ENCODE measurements at places on chromosomes 11 and 22.

GRCh38 chr11:108543316-108543964 lies 45.3 kb upstream of the POGLUT3 start:
- DNase-seq: no peak

DNA sequence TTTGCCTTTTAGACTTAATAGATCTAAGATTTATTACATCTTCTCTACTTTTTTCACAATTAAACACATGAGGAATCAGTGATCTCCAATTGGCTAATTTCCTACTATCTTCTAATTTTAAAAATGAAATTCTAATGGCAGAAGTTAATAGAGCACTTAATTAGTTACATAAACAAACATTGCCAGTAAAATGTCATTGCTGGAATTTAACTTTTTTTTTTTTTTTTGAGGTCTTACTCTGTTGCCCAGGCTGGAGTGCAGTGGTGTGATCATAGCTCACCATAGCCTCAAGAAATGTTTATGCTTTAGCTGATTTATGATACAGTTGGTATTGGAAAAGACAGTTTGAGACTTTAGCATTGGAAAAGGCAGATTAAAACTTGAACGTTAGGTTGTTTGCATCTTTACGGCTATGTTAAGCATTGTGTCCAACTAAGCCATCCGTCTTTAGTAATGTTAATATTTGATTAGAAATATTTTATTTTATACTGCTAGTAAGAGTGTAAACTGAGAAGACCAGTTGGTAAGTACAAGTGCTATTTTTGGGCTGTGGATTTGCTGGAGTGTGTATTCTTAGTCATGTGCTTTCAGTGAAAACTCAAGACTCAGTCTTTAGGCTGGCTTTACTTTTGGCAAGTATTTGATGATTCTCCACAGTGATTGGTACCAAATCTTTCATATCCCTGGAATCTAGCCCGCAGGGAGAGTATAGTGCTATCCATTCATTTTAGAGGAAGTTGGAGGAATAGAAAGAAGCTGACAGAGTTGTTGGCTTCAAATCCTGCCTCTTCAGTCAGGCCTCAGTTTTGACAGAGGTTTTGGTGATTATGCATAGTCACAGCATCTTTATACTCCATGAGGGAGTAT lies 4.5 kb downstream of the ANO5 start:
- no peak for DNase-seq

DNA sequence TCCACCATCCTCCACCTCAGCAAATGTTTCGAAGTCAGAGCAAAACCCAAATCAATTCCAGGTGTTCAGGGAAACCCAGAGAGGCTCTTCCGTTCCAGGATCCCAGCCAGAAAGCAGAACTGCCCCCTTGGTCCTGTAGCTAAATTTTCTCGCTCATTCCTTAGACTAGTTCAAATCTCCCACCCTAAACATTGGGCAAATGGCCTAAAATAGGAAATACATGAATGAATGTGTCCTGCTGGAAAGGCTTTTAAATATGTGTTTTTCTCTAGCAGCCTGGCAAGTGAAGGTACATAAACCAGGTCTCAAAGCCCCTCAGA lies 89.6 kb downstream of the ETS1 start:
- DNase-seq: no peak

DNA sequence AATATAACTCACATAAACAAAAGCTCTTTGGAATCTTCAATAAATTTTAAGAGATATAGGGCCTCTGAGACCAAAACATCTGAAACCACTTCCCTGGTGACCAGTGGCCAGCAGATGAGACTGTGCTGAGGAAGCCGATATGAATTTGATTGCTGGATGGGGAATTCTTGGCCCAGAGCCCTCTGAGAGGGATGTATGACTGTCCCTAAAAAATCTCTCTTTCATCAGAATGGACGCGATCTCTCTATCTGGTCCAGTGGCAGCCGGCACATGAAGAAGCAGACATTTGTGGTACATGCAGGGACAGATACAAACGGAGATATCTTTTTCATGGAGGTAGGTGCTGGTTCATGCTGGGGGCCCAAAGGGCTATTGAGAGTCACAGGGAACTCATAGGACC lies 37.5 kb downstream of the MYBPC3 start:
- no peak for DNase-seq

DNA sequence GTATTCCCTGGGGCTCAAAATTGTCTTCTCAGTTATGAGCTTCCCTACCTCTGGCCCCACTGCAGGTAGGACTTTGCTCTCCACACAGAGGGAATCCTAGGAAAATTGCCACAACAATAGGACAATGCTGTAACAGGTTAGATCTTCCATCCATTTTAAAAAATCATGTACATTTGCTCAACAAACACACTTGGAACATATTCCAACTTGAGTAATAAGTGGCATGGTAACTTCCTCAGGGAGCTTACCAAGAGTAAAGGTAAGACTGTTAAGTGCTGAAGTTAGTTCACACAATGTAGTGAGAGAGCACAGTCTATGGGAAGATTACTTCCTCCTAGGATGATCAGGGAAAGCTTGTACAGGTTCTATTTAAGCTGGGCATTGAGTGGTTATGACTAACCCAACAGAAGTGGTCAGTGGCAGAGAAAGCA lies 78.9 kb upstream of the BIRC3 start:
- DNase-seq: no peak

DNA sequence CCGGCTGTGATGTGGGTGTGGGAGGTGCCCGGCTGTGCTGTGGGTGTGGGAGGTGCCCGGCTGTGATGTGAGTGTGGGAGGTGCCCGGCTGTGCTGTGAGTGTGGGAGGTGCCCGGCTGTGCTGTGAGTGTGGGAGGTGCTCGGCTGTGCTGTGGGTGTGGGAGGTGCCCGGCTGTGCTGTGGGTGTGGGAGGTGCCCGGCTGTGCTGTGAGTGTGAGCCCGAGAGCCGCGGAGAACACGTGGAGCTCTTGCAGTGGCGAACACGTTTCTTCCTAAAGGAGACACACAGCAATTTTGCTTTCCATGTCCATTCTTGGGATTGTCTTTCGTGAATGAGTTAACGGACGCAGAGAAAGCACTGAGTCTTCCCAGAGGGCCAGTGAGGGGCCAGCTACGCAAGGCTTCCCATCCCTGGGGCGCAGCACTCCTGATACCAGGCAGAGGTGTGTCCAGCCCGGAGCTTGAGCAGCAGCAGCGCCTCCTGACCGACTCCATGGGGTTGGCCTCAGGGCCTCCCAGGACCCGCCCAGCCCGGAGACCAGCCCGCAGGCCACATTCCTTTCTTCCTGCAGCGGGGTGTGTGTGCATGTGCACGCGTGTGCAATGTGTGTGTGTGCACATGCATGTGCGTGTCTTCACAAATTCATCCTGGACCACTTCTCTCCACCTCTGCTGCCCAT lies 245.0 kb upstream of the B3GAT1 start:
- no peak for DNase-seq

GRCh38 chr11:3971756-3972404 lies 116.4 kb downstream of the STIM1 start:
- no peak for DNase-seq

GRCh38 chr22:46673205-46673604 lies 53.0 kb downstream of the GRAMD4 start:
- no peak for DNase-seq

GRCh38 chr11:102575012-102575411 lies 44.5 kb upstream of the MMP7 start:
- DNase-seq: no peak

DNA sequence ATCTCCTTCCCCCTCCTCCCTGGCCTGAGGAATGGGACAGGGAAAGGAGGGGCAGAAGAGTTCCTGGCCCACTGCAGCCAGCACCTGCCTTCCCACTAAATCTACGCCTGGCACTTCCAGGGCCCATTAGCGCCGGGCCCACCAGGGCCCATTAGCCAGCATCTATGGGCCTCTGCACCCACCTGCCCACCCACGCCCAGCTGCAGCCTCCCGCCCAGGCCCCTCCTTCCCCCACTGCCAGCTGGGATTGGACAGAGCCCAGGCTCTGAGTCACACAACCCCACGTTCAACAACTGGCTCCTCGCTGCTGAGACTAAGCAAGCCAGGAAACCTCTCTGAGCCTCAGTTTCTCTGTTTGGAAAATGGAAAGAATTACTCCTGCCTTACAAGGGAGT lies 48.7 kb downstream of the CYTH4 start:
- no peak for DNase-seq

GRCh38 chr11:64103277-64103985 lies 62.5 kb downstream of the MACROD1 start:
- DNase-seq: no peak

DNA sequence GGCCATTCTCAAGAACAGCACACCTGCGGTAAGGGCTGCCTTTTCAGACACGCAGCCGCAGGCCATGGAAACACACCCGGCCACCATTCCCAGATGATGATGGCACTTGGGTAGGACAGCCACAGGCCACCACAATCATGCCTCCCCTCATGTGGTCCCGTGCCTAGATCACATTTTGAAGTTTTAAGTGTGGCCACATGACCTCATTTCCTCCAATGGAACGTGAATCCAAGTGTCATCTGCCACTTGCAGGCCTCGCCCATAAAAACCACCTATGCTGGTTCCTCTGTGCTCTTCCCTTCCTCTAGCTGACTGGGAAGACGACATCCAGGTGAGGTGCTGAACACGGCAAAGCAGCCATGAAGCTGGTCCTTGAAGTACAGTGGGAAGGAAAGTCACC lies 44.6 kb upstream of the SLC25A1 start:
- DNase-seq: no peak

DNA sequence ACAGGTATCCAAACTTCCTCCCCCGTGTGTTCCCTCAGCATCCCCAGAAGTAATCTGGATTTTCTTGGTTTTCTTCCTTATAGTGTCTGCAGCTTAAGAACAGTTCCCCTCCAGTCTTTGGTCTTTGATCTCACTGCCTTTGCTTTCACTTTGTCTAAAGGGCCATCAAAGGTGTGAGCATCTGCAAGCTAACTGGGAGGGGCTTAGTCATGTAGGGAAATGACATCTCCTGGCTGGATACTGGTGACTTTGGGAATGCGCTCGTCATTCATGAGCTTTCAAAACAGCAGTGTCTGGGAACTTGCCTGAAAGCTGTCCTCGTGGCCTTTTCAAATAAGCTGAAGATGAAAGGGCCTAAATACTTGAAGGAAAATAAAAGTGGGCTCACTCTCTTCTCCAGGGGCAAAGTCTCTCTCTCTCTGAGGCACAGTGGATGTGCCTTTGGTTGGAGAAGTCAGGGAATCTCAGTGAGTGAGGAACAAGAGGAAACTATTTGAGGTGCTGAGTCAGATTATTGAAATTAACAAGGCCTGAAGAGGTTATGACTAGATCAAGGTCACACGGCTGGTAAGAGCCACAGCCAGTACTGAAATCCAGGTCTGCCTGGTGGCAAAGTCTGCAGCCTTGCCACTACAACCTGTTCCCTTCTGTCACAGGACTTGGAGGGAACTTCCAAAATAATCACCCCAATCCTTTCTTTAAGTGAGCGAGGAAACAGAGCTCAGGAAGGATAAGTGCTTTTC lies 45.6 kb upstream of the TENM4 start:
- DNase-seq: no peak

DNA sequence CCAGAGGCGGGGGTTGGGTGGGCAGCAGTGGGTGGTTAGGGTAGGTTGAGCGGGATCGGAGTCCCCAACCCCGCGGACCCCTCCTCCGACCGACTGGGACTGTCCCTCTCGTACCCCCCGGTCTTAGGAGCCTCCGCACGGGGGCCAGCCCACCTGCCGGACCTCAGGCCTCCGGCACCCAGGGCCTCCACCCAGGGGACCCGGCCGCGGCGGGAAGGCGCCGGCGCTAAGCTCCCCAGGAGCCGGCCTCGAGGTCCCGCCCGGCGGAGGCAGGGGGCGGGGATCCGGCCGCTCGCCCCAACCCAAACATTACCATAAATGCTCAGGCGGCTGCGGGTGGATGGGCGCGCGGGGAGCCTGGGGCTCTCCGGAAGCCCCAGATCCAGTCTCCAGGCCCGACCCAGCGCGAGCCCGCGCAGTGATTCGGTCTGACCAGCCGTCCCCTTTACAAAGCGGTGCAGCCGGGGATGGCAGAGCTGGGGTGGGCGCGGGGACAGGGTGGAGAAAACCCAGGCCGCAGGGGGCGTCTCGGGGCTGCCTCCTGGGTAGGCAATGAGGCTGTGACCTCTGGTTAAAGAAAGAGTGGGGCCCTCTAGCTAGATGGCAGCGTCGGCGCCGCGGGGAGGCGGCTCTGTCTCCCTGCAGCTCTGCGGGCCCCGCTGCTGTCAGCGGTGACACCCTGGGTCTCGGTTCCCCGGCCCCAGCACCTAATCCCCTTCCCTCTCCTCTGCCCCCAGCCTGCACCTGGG lies 4.0 kb upstream of the MCAM start:
- peak; percentile 63 for DNase-seq

GRCh38 chr11:2128130-2128510 lies 11.1 kb downstream of the IGF2 start:
- DNase-seq: no peak

DNA sequence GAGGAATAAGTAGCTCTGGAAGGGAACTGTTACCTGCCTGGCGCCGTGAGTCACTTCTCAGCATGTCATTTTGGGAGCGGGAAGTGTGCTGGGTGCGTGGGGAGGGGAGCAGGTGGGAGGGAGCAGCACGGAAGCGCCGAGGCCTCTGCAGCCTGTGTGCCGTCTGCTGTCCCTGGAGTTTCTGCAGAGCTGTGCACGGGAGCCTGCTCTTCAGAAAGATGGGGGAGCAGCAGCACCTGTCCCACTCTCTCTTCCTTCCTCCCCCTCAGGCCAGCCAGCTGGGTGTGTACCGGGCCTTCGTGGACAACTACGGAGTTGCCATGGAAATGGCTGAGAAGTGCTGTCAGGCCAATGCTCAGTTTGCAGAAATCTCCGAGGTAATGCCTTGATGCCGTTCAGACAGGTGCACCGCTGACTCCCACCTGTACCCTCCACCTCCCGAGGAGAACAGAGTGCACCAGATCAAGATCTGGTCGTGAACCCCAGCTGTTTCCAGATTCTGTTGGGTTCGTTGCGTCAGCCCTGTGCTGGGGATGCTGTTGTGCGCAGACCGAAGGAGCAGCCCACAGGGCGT lies 87.9 kb downstream of the BCR start:
- DNase-seq: no peak

- DNase-seq: no peak
Measured at GRCh38 chr11:80194625-80195024, 753.8 kb upstream of the TENM4 start.

DNA sequence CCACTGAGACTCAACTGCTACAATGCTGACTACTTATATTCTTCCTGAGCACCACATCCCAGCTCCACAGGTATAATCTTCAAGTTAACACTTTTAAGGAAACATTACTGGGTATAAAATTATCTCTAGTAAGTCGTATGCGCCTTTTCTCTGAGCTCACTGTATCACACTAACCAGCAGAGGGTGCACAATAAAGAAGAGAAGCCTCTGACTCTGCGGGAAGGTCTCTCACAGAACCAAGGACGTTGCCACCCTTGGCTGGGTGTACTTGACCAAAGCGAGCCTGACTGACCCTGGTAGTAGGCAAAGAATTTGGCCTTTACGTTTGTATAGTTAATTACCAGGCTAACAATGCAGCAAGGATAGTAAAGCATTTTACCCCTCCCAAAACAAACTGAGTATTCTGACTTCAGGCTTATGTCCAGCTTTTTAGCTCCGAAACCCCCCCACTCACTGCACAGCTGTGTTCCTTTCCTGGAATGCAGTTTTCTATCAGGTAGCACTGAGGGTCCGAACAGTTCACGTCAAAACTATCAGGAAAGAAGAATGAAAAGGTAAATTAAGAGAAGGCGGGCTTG lies at the start of gene BTBD18:
Gene BTBD18 (minus strand): TSS at position 144 of the 578 bp plus-strand sequence. CDS start 631 bp downstream, outside the sequence.
- no peak for DNase-seq

- no peak for DNase-seq
Measured at GRCh38 chr11:41431784-41432183, 27.7 kb downstream of the LRRC4C start.

Data from activated T-helper 1 cell treated with anti-CD3 and anti-CD28 coated beads, Interleukin-12 subunit alpha, Interleukin-12 subunit beta, Interleukin-2, Interleukin-4 antibody, amounts not matched to agents 30 ng/mL and 10 ng/mL and 1 ng/mL, durations not matched to agents 14 hours and 24 hours and 36 hours (primary cell).